CD8-positive, alpha-beta memory T cell (primary cell): ENCODE measurements at places on chromosomes 3 and 15.
A peak's percentile ranks its signal among the peaks of the same experiment; 100 is the strongest.

GRCh38 chr3:172223870-172224269 is 184.5 kb downstream of the FNDC3B start:
- no peak for DNase-seq

DNA sequence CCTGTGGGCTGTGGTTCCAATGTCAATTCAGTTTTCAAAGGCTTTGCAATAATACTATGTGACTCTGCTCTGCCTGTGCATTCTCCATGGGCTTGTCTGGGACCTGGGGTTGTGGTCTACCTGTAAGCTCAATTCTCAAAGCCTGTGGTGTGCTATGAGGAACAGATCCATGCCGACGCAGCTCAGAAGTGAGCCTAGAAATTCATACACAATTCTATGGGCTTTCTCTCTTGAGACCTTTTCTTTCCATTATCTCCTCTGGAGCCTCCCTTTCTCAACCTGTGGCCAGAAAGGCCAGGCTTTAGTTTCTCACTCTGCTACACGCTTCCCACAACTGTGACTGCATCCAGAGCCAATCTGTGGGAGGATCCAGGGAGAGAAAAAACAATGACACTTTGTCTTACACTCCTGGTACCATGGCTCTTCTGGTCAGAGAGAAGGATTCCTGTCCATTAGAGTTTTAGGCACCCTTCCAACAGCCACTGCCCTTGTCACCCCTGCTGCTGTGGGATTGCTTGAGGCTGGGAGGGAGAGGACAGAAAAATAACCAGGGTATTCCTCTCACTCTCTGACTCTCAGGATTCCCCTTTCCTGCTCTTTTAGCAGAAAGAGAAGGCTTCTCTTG is 34.1 kb upstream of the KLF13 start:
- DNase-seq = no peak

DNA sequence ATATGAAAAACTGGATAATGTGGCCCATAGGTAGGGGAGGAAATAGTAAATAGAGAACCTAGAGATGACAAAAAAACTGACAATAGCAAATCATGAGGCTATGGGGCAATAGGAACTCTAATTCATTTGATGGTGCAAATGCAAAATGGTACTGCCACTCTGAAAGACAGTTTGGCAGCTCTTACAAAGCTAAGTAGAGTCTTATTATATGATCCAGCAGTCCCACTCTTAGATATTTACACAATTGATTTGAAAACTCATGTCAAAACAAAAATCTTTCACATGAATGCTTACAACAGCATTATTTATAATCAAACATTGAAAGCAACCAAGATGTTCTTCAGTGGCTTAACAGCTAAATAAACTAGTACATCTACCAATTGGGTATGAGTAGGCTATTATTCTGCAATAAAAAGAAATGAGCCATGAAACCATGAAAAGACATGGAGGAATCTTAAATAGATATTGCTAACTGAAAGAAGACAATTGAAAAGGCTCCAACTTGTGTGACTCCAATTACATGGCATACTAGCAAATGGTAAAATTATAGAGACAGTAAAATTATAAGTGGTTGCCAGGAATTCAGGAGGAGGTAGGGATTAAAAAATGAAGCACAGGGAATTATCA is 321.8 kb upstream of the STAC start:
- DNase-seq = no peak

GRCh38 chr15:42102646-42103235 is 8.4 kb upstream of the PLA2G4D start:
- no peak for DNase-seq

DNA sequence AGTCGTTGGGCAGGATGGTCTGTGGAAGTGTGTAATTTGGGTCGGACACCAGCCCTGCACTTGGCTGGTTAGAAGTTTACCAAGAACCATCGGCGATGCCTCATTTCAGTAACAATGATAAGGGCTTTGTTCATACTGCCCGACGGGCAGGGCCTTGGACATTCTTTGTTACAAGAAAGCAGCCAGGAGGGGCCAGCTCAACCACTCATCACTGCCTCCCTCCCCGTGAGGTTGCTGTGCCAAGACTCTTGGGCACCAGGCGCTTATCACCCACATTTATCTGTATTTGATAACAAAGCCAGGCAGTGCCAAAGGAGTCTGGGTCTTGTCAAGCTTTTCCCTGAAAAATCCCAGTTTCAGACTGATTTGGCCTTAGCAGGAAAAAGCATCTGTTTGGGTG is 235.0 kb downstream of the ADAMTS17 start:
- DNase-seq = no peak

GRCh38 chr3:195546130-195546560 is 3.0 kb upstream of the PPP1R2 start:
- no peak for DNase-seq

- no peak for DNase-seq
These were observed 22.5 kb downstream of the GASK1A start for GRCh38 chr3:43001556-43002121.

DNA sequence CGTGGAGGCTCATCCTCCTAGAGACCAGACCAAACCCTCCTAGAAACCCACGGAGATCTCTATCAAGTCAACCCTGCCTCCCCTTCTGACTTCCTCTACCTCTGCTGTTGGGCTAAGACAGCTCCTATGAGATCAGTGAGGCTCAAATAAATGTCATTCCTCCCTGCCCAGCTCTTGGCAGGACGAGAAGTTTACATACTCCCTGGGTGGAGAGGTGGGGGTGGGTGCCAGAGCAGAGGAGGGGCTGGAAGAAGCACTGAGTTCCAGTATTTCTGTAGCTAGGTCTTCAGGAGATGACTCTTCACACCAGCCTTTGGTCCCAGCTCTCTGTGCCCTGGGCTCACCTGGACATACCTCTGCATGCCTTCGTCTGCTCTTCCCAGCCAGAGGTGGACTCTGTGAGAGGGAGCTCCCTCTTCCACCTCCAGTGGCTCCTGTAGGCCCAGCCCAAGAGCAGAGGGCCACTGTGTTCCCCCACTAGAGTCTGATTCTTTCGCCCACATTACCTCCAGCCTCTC is 42.4 kb upstream of the TLE3 start:
- DNase-seq = no peak

GRCh38 chr15:55858661-55859060 is 115.7 kb upstream of the PRTG start:
- no peak for DNase-seq

DNA sequence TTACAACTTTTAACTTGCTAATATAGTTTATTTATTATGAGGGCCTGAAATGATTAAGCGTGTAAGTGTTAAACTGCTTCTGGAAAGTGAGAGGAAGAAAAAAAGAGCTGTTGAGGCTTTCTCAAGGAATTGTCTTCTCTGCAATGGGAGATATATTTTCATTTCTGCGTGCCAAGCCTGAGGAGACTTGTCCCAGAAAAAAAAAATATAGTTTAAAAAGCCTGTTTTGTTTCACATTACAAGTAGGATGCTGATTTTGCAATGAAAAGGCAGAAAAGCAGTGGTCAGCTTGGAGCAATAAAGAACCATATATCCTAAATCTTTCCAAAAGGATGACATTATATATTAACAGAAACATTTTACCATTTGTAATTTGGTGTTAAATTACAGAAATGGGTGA is 115.5 kb downstream of the GMNC start:
- no peak for DNase-seq

GRCh38 chr3:104102386-104102785 is 1264.3 kb upstream of the ALCAM start:
- DNase-seq = no peak

GRCh38 chr15:65869954-65870871 is 922 bp downstream of the RAB11A start:
- DNase-seq = peak; percentile 6

DNA sequence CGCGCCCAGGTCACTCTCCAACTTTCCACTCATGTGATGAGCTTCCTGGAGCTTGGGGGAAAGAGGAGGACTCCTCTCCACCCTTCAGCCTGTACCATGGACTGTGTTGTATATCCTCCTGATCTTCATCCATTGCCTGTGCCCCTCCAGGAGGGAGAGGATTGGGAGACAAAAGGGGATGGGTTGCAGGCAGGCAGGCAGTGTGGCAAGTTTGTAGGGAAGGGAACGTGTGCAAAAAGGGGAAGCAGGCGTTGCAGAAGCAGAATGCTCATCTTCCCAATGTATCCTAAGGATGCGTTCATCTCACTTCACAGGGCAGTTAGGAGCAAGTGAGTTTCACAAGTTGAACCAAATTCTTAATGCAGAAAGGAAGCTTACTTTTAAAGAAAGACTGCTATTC is 28.1 kb upstream of the GHSR start:
- DNase-seq = no peak

DNA sequence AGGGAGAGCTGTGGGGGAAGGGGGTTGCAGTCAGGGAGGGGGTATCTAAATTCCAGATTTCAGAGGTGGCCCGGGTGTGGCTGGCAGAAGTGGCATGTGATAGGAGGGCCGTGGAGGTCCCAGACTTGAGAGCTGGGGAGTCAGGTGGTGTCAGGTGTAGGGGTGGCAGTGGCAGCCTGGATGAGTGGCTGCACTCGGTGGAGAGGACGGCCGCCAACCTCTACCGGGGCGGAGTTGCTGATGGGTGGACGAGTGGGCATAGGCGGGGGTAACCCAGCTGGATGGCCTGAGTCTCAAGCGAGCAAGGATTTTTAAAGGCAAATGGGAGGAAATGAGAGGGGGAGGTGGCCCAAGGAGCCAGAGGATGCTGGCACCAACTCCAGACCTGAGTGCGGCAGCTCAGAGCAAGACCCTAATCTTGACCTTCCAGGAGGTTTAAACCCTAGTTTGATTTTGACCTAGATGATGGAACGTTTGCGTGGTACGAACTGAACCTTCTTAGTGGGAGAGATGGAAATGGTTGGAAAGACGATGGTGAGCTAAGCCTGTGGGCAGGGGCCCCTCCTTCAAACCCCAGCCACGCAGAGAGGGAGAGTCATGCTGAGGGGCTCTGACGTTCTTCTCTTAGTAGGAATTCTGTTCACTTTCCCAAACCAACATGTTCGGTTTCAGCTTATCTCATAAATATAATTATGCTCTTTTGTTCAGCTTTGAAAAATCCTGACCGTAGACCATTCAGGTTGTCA is 8.0 kb downstream of the TRAK1 start:
- DNase-seq = no peak

DNA sequence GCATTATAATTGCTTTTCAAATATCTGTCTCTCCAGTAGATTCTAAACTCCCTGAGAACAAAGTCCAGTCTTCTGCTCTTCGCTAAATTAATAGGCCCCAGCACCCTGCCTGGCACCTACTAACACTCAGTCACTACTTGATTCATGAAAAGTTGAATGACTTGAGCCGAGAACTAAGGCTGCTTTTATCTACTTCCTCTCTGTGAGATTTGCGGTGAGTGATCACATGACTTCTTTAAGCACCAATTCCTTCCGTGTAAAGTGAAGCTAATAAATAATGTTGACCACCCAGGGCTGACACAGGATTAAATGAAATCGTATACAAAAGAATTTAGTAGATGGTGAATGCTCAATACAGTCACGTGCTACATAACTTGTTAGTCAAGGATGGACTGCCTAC is 44.6 kb upstream of the PGPEP1L start:
- DNase-seq = no peak

DNA sequence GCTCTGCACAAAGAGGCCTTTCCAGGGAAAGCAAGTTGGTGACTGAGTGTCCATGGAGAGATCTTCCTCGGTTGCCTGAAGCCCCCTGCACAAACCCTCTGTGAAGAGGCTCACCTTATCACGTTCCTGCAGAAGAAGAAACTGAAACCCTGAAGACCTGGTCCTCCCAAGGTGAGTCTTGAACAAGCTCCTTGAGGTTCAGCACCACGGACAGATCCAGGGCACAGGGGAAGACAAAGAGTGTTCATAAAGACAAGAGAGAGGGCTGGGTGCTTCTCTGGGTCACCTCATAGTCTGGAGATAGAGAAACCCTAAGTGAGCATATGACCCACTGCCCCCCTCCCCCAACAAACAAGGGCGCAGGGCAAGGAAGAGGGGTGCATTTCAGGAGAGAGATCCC is 21.7 kb upstream of the TBC1D21 start:
- no peak for DNase-seq

- no peak for DNase-seq
These were observed 40.5 kb upstream of the FRMD4B start for GRCh38 chr3:69426291-69426966.

- DNase-seq = no peak
These were observed 21.3 kb upstream of the RIOX2 start for GRCh38 chr3:97993526-97993925.

- no peak for DNase-seq
These were observed 260.4 kb upstream of the KCNMB2 start for GRCh38 chr3:178275793-178276192.

GRCh38 chr3:76266511-76266910 is 481.2 kb upstream of the ZNF717 start:
- DNase-seq = no peak

DNA sequence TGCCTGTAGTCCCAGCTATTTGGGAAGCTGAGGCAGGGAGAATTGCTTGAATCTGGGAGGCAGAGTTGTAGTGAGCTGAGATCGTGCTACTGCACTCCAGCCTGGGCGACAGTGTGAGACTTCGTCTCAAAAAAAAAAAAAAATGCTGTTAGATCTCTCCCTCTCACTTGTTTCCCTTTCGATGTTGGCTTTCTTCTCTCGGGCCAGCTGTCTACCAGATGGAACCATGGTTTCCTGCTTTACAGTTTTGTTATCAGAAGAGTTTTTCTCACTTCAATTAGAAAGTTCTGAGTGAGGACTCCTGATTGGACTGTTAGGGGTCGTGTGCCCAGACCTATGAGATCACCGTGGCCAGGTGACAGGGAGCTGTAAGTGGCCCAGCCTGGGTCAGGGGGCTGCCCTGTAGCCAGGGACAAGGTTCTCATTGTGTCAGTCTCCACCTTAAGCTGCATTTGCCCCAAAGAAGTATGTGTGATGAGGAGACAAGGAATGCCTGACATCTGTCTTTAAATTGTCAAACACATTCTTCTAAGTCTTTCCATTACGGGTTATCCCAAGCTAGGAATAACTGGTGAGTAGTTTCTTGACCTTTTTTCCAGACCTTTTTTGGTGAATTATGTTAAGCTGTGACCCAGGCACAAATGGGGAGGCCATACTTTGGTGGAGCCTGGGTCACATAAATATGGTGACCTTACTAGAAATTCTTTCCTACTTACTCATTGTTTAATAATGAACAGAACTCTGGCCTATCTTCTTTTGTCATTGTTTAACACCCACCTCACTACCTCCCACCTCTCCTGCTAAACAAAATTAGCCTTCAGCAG is 25.2 kb downstream of the SNAPC5 start:
- DNase-seq = peak; percentile 71

- DNase-seq = no peak
These were observed 23.6 kb upstream of the KCNMB2 start for GRCh38 chr3:178512647-178513046.

DNA sequence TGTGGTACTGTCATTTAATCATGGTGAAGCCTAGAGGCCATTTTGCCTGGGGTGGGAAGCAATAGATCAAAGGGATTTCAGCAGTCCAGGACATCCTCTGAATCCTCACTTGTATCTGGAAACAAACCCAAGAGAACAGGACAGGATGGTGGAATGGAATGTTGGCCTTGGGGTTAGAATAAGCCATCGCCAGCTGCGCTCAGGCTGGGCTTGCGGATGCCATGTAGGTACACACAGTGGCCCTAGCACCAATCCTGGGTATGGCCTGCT is 76.5 kb upstream of the ALDH1A3 start:
- no peak for DNase-seq
